ENCODE measurements at places on chromosomes 16 and 17.

- no peak for DNase-seq
Observed at GRCh38 chr17:57601143-57601735, 143.9 kb downstream of the CCDC182 start.

DNA sequence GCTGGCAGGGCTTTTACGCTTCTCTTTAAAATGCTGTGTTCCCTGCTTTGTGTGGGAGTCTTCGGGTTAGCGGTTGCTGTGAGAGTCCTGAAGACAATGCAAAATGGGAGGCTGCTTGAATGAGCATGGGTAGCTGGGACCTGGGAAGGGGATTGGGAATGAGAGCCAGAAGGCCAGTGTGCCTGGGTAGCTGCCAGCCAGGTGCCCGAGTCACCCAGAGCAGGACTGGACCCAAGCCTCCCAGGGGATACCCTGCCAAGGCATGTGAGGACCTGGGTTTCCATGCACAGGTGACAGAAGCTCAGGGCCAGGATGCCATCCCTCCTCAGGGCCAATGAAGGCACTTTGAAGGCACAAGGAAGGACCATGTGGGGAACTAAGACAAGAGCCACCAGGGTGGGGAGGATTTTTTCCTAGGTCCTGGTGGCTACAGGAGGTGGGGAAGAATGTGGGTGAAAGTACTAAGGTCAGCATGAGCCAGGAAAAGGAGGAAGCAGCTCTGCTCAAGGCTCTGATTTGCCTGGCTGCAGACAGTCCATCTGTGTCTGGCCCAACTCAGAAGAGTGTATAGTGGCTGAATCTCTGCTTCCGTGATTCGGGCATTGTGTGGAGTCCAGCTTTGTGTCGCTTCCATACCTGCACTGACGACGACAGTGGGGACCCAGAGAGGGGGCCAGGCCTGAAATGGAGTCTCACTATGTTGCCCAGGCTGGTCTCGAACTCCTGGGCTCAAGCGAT, 20.5 kb downstream of the TMEM94 start:
- no peak for DNase-seq

DNA sequence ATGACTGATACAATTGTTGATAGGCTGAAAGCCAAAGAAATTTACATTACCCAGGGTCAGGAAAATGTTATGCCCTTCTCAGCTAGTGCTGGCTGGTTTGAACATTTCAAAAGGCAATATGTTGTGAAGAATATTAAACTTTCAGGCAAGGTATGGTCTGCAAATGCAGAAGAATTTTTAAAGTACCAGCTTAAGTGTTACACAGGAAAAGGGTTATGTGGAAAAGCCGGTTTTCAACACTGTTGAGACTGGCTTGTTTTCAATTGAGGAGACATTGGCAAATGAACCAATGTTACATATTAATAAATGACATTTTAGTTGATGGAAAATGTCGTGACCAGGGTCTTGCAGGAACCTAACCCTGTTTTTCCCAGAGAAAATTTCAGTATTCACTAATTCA, 215.8 kb upstream of the TBX2 start:
- no peak for DNase-seq

DNA sequence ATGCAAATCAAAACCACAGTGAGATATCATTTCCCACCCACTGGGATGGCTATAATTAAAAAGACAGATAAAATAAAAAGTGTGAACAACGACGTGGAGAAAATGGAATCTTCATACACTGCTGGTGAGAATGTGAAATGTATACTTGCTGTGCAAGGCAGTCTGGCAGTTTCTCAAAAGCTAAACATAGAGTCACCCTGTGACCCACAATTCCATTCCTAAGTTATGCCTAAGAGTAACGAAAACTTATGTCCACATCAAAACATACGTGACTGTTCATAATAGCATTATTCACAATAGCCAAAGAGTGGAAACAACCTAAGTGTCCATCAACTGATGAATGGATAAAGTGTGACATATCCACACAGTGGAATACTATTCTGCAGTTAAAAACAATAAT, 38.1 kb upstream of the VPS4A start:
- DNase-seq: no peak

- no peak for DNase-seq
Observed at GRCh38 chr17:5817475-5818395, 233.4 kb upstream of the NLRP1 start.

GRCh38 chr17:36019423-36019822, 1.7 kb upstream of the CCL23 start:
- no peak for DNase-seq

DNA sequence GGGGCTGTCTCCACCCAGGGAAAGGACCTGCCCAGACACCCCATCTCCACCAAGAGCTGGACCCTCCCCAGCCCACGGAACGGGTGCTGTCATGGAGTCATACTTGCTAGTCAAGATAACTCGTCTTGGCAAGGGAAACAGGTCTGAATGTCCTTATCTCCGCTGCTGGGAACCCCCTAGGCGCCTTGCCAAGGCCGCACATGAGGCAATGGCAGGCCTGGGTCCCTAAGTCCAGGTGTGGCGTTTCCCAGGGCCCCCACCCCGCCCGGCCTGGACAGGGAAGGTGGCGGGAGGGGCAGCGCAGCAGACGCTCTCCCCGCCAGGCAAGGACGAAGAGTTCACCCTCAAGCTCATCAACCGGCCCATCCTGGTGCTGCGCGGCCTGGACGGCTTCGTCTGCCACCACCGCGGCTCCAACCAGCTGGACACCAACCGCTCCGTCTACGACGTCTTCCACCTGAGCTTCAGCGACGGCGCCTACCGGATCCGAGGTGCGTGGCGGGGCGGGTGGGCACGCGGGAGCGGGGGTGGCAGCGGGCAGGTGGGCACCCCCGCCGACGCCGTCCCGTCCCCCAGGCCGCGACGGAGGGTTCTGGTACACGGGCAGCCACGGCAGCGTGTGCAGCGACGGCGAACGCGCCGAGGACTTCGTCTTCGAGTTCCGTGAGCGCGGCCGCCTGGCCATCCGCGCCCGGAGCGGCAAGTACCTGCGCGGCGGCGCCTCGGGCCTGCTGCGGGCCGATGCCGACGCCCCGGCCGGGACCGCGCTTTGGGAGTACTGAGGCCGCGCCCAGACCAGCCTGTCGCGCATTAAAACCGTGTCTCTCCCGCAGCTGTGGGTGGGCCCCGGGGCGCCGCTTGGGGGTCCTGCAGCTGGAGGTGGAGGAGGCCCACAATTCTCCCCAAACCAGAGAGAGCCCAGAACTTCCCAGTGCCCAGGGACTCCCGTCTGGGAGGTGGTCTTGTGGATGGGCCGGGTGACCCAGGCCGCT, 8.4 kb downstream of the FSCN2 start:
- DNase-seq: no peak

- no peak for DNase-seq
Observed at GRCh38 chr17:77332981-77333685, 192.4 kb downstream of the SEC14L1 start.

- peak; percentile 39 for DNase-seq
Observed at GRCh38 chr17:77285594-77286390, 145.0 kb downstream of the SEC14L1 start.

- DNase-seq: peak; percentile 36
Observed at GRCh38 chr17:76265624-76266243, 586 bp downstream of the UBALD2 start.

DNA sequence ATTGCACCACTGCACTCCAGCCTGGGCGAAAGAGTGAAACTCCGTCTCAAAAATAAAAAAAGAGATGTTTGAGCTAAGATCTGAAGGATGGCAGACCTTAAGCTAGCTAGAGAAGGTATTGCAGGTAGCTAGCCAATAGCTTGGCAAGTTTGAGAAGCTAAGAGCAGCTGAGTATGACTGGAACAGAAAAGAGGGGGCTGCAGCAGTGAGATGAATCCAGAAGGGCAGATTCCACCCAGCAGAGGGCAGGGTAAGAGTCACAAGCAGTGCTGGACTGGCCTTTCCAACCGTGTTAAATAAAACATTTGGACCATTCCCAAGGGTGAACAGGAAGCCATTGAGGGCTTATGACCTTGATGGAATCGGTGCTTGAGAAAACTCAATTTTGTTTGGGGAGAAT, 5.7 kb upstream of the PHAF1 start:
- no peak for DNase-seq

GRCh38 chr16:81558077-81558443, 113.5 kb downstream of the CMIP start:
- DNase-seq: no peak

DNA sequence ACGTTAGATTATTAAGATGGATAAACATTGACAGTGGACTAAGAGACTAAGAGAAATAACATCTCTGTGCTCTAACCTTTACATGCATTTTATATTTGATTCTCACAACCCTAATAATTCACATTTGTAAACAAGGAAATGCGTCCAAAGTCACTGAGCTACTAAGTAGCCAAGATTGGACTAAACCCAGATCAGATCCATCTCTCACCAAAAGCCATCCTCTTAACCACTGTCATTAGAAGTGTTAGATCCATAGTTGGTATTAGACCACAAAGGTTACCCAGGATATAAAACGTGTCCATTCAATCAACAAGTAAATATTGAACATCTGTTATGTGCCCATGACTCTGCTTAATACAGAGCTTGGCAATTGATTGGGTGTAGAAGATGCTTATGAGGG, 5.2 kb downstream of the HSD17B2 start:
- DNase-seq: peak; percentile 7

- no peak for DNase-seq
Observed at GRCh38 chr16:2197765-2198164, 1.4 kb upstream of the CASKIN1 start.

GRCh38 chr17:29292071-29292991, 1.6 kb downstream of the NUFIP2 start:
- DNase-seq: peak; percentile 15
